Activated naive CD8-positive, alpha-beta T cell treated with anti-CD3 and anti-CD28 coated beads, Interleukin-2, amount 50 U/mL, for 24 hours (primary cell): ENCODE measurements at places on chromosomes 12 and 14.

GRCh38 chr12:124696693-124697476, 129.5 kb upstream of the NCOR2 start:
- no peak for DNase-seq

DNA sequence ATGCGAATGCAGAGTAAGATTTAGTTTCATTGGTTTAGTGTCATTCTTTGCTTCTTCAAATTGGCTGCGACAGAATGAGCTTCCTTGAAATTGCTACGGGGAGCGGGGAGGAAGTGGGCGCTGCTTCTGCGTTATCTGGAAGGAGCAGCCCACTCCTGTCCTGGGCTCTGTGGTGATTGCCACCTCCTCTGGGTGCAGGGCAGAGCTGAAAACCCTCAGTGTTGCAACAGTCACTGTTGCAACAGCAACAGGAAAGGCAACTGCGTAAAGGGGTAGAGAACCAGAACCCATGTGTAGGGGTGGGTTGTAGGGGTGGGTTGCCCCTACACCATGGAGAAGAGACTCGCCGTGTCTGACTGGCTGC, 57.7 kb downstream of the MAX start:
- DNase-seq = no peak

DNA sequence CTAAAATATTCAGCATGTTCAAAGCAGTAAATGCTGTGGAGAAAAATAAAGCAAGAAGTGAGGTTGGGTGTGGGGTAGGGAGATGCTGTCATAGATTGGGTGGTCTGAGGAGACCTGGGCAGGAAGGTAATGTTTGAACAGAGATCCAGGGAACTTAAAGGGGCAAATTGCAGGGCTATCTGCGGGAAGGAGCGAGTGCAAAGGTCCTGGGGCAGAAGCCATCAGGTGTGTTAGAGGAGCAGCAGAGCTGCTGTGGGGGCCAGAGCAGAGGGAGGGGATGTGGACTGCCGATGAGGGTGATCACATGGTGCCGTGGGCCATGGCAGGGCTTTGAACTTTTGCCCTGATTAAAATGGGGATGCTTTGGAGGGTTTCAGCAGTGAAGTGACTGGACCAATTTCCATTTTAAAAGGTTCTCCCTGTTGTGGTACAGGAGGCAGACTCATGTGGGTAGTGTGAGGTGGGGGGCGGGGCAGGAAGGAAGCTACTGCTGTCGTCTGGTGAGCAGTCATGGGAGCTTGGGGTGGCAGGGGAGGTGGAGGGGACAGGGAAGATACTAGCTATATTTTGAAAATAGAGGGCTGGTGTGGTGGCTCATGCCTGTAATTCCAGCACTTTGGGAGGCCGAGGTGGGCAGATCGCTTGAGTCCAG, 145.0 kb downstream of the AACS start:
- no peak for DNase-seq

GRCh38 chr12:3523058-3523457, 32.1 kb downstream of the PRMT8 start:
- DNase-seq = no peak

GRCh38 chr12:73383584-73384222, 1111.5 kb downstream of the TRHDE start:
- DNase-seq = no peak

DNA sequence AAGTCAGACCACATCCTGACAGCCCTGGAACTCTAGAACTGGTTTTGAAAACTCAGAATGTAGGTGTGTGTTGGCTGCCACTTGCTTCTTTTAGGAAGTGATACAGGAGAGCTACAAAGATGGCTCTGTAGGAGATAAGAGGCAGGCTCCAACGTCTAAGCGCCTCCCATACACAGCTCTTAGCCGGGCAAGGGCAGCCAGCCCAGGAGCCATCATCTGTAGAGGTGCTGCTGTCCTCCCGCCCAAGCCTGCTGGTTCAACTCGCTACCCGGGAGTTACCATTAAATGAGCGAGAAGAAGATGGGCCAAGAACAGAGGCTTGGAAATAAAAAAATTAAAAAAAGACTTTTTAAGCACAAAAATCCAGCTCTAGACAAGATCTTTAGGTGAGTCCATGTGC, 61.2 kb upstream of the DIO3 start:
- DNase-seq = no peak

DNA sequence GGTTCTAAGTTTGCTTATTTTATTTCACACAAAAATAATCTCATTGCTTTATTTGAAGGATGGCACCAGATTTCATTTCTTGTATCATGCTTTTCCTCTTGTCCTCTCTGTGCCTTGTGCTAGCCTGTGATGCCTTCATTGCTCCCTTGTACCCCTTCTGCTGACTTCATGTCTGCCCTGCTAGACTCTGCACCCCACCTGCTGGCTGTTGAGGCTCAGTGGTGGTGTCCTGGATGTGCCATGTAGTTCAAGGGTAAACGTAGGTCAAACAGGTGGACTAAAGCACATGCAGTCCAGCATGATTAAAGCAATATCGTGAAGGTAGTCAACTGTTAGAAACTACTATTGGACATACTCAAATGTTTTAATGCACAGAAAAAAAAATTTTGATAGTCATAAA, 21.6 kb downstream of the MRPS35 start:
- no peak for DNase-seq

- no peak for DNase-seq
Observed at GRCh38 chr12:111081600-111081999, 161.2 kb upstream of the MYL2 start.

DNA sequence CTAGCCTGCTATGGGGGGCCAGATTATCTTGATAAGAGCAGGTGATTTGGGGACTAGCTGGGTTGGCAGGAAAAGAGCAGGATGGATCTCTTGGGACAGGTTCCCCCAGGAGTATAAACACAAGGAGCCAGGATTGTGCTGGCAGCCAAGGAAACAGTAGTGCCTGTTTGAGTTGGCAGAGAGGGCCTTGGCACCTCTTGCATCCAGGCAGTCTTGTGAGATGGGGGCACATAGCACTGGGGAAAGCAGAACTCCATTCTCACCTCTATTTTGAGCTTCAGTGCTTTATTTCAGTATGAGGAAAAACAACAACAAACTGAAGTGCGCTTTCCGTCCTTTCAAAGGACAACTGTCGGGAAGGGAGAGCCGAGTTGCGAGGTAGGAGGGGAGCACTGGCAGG, 9.4 kb upstream of the UNC119B start:
- DNase-seq = no peak

DNA sequence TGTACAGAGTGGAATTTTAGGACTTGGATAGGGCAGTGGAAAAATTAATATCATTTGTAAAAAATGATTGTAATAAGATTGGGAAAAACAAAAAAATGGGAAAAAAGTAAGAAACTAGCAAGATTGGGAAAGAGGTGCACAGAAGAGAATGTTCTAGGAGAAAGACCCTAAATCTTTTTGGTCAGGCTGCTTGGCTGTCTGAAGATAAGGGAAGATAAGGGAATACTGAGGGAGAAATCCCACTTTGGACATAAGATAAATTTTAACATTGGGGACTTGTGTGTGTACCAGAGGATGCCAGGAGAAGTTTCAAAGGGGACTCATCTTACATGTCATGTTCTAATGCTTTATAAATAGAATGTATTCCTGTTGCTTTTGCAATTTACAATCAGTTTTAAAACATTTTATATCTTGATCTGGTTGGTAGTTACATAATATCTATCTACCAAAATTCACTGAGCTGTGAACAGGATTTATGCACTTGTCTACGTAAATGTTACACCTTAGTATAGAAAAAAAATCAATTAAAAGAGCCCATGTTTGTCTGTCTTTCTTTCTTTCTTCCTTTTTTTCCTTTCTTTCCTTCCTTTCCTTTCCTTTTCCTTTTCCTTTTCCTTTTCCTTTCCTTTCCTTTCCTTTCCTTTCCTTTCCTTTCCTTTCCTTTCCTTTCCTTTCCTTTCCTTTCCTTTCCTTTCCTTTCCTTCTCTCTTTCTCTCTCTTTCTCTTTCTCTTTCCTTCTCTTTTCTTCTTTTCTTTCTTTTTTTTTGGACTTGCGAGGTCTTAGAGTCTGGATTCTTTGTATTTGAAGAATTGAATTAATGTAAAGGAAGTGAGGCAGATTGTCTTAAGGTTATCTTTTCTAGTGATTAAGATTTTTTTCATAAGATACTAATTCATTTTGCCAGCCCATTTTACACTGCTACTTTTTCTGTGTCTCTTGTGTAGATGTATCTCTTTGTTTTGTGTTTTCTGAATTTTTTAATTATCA, 66.1 kb downstream of the KTN1 start:
- no peak for DNase-seq
